ENCODE measurements at places on chromosomes 3 and 15. TPM values are rescaled to one million over a fixed set of nuclear protein-coding genes. Genes with fewer than 3 reads are reported as not detected.

The CRYBG3 gene
- total RNA-seq = 9.4 TPM

The P3H2 gene
- 4.3 TPM for total RNA-seq

The ERICH6 gene
- not detected for total RNA-seq

The REC114 gene
- total RNA-seq = not detected

The TMEM40 gene
- not detected for total RNA-seq

The ACTC1 gene
- total RNA-seq = not detected

The SLC35G2 gene
- 21.1 TPM for total RNA-seq

The MYZAP gene
- 2.6 TPM for total RNA-seq

The PLSCR2 gene
- not detected for total RNA-seq

The ST3GAL6 gene
- total RNA-seq = 4.4 TPM

The CHRNA7 gene
- 0.30 TPM for total RNA-seq

The TP63 gene
- not detected for total RNA-seq

The NTRK3 gene
- total RNA-seq = 0.05 TPM

The CMTM7 gene
- total RNA-seq = 106 TPM

The CEP97 gene
- 11.7 TPM for total RNA-seq

The PFKFB4 gene
- 76.4 TPM for total RNA-seq

The ZNF385D gene
- 1.9 TPM for total RNA-seq

The PIAS1 gene
- total RNA-seq = 7.9 TPM

The CDC25A gene
- total RNA-seq = 53.0 TPM

The TRIM59 gene
- 2.5 TPM for total RNA-seq

The ATP13A3 gene
- total RNA-seq = 114 TPM

The RPL4 gene
- 3,903 TPM for total RNA-seq

The NAALADL2 gene
- total RNA-seq = 1.2 TPM

The CCR8 gene
- not detected for total RNA-seq

The CRYGS gene
- 0.40 TPM for total RNA-seq

The TMEM45A gene
- total RNA-seq = 1.4 TPM

The DNASE1L3 gene
- total RNA-seq = not detected

The ILDR1 gene
- total RNA-seq = not detected

The NPAP1 gene
- under 0.01 TPM for total RNA-seq

The DRD3 gene
- total RNA-seq = not detected

The NR2E3 gene
- total RNA-seq = 0.19 TPM

The PLS1 gene
- 8.8 TPM for total RNA-seq

The PPIP5K1 gene
- 7.5 TPM for total RNA-seq

The CD96 gene
- total RNA-seq = 108 TPM

The CHST13 gene
- total RNA-seq = 0.83 TPM

The TP53BP1 gene
- 43.2 TPM for total RNA-seq

The FAM174B gene
- 1.5 TPM for total RNA-seq
